ENCODE measurements at places on chromosomes 3 and 15.

- no peak for DNase-seq
Observed at GRCh38 chr3:9292516-9292915, 43.1 kb upstream of the SRGAP3 start.

GRCh38 chr3:54866251-54866650 lies 61.6 kb downstream of the LRTM1 start:
- DNase-seq = no peak

DNA sequence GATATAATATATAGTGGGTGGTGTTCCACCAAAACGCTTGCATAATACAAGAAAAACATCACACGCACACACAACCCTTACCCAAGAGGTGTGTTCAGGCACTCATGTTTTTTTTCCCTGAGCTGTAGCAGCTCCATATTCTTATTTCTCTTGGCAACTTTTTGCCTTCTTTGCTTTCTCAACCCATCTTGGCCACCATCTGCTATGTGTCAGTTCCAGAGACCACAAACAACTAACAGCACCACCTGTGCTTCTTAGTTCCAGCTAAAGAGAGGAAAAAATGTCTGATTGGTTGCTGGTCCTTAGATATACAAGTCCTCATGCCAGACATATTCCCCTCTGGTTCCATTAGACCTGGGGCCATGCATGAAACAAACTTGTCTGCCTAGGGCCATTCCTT lies 11.9 kb downstream of the ACTC1 start:
- DNase-seq = no peak

- no peak for DNase-seq
Observed at GRCh38 chr3:196268284-196269163, 19.0 kb downstream of the PCYT1A start.

DNA sequence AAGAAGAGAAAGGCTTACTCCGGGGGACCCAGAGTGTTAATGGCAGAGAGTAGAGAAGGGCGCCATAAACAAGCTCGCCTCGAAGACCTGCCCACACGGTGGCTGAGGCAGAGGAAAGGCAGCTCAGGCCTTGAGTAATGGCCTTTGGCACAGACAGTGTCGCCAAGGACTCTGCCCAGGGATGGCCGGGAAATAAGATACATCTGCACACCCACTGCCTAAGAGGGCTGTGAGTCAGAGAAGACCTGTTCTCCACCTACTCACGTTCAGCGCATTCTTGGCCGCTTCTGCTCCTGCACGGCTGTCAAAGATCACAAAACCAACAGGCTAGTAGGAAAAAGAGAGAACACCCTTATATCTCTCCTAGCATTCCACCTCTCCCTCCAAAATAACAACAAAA lies 26.2 kb downstream of the RBPMS2 start:
- DNase-seq = no peak

- no peak for DNase-seq
Observed at GRCh38 chr3:180329847-180330246, 272.1 kb upstream of the TTC14 start.

- no peak for DNase-seq
Observed at GRCh38 chr3:47133641-47134040, 30.3 kb downstream of the SETD2 start.

DNA sequence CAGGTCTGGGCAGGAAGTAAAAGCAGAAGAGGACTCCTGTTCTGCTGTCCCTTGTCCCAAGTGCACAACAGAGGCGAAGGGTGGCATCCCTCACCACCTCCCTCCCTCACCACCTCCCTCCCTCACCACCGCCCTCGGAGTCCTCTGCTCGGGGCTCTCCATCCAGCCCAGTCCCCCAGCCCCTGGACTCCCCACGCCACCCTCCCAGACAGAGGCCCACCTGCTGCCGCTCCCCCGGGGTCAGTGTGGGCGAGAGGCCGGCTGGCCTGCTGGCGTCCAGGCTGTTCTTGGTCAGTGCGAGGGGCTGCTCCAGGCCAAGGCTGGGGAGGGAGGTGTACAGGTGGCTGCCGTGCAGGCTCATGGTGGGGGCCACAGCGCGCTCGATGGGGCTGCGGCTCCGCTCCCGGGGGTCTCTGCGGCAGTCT lies 79.1 kb downstream of the VGLL4 start:
- no peak for DNase-seq

GRCh38 chr15:37112971-37113670 lies 12.8 kb upstream of the MEIS2 start:
- DNase-seq = no peak

- DNase-seq = no peak
Observed at GRCh38 chr3:129618186-129618820, 11.8 kb upstream of the PLXND1 start.

- no peak for DNase-seq
Observed at GRCh38 chr15:38307251-38307650, 54.6 kb downstream of the SPRED1 start.

DNA sequence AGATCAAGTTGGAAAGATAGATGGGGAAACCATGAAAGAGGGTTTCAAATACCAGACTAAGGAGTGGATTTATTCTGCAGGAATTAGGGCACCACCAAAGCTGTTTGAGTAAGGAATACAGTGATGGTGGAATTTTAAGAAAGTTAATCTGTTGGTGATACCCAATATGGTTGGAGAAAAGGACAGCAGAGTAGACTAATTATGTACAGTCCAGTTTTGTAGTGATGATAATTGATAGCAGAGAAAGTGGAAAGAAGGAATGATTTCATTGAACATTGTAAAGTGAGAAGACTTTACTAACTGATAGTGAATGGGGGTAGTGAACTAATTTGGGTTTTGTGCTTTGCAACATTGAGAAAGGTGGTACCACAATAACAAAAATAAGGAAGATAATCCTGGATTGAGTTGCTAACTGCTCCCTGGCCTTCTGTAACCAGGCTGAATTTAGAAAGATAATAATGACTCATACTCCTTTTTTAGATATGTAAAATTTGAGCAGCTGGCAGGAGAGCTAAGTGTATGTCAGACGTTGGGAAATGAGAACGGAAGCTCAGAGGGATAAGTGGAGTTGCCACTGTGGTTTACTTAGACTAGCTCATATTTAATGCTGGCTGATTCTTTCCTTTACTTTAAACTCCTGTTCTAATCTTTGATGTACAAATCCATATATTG lies 16.9 kb downstream of the TCAIM start:
- no peak for DNase-seq

DNA sequence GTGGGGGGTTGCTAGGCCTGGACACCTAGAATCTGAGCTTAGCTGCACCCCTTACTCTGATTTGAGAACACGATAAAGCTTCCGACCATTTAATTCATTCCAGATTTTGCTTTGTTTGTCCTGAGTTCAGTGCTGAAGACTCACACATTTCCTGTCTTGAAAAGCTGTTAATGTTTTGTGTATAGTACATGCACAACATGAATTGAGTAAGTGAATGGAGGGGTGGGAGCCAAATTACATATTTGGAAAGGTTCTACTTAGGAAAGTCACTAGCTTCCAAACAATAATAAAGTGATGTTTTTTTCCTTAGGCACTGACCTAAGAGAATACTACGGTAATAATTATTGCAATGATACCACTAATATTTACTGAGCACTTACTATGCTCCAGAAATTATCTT lies 955.2 kb upstream of the NR2F2 start:
- DNase-seq = no peak

GRCh38 chr3:5463991-5464390 lies 276.5 kb downstream of the EDEM1 start:
- DNase-seq = no peak

GRCh38 chr15:70920981-70921696 lies 28.5 kb downstream of the LRRC49 start:
- no peak for DNase-seq

DNA sequence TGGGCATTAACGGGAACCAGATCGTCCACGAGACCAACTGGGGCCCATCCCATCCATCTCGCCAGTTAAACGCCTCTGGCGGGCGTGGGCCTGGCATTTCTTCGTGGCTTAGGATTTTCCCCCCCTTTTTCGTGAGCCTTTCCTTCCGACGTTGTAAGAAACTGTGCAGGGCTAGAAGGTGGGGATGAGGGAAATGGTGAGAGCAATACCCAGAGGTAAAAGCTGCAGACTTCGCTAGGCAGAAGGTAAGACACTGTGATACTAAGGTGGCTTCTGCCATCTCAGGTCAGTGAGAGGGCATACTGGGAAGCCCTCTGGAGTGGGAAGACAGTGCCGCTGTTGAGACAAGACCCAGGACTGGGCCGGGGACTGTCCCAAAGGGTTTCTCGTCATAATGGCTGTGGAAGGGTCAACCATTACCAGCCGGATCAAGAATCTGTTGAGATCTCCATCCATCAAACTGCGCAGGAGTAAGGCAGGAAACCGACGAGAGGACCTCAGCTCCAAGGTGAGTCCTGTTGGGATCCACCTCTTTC lies 666 bp downstream of the MAPKBP1 start:
- DNase-seq = no peak

DNA sequence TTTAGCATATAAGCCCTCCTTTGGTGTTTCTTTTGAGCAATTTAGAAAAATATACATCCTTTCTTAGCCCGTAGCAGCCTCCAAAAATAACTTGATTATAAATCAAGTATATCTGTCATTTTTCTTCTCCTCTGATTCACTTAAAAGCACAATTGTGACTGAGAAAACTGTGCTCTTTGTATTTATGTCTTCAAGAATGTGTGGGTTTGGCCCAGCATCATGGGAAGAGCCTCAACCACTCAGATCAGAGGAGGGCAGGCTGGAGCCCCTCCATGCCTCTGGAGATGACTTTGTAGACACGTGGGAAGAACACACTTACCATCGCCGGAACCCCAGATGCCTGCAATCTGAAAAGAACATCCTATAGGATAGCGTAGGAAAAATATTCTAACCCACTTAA lies 123.8 kb upstream of the FEZF2 start:
- DNase-seq = no peak

DNA sequence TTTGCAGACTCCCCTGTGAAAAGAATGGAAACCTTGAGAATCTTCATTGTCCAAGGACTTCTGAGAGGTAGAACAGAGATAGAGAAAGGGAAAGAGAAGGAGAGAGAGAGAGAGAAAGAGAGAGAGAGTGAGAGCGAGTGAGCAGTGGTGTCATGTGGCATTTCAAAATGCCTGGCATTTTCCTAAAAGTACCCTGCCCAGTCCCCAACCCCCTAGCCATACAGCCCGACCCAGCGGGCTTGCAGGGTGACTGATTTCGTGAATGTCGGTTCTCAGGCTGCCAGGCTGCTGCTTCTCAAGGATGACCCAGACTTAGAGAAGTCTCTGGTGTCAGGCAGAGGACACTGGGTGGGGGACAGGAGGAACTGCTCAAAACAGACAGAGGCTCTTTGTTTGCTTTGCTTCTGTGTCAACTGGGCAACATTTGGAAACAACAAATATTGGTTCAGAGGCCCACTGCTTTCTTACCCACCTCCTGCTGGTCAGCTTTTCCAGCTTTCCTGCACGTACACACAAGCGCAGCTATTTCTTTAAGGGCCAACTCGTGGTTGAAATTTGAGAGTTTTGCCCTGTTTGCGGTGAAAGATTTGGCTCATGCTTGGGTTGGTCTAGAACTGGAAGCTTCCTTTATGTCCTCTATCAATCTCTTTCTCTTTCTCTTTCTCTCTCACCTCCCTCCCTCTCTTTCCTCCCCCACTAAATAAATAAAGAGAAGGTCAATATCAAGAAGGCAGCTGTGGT lies 3.7 kb upstream of the TF start:
- no peak for DNase-seq

DNA sequence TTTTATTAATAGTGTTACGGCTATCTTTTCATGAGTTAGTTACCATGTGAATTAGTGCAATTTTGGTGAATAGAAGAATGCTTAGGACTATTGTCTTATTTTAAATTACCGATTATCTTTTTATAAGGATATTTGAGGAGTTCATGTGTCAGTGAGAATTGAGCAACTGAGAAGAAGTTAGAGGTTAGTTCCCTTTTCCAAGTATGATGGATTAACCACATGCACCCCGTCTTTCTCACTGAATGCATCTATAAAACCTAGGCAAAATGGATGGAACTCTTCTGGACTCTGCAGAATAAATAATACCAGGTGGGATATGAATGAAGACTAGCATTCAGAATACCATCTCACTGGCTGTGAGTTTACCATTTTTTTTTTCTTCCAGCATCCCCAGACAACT lies 74.3 kb downstream of the TCF12 start:
- DNase-seq = no peak

DNA sequence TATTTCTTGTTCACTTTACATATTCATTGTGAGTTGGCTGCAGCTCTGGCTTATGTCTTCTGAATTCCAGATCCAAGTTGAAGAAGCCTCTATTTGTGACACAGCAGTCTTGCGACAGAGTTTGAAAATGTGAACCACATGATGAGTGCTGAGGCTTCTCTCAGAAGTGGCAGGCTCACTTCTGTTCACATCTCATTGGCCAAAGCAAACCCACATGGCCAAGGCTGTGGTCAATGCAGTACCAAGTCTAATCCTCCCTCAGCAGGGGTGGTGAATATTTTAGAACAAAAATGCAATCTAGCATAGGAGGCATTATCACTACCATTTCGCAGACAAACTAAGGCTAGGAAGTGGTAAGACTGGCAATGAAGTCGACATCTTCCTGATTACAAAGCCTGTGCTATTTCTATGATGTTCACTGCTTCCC lies 45.2 kb downstream of the CDCP1 start:
- no peak for DNase-seq
